AG20443 (cell line): ENCODE measurements at places on chromosomes 3 and 15.

DNA sequence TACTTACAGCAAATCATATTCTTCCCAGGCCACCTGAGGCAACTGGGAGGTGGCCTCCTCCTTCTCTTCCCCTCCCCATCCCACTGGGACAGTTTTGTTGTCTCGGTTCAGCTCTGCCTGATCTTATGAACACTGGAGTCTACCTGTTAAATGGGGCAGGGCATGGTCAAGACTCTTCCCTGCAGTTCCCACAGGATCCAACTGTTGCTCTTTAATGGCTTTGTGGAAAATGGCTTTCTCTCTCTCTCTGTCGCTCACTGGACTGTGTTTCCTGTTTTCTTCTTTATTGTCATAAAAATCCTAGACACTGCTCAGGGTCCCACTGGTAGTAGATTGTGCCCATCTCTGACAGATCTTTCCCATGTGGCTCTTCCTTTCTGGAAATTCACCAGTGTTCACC, 40.2 kb downstream of the SLC27A2 start:
- no peak for DNase-seq

- DNase-seq: no peak
These were observed 217.1 kb upstream of the KCNMB2 start for GRCh38 chr3:178318941-178319816.

DNA sequence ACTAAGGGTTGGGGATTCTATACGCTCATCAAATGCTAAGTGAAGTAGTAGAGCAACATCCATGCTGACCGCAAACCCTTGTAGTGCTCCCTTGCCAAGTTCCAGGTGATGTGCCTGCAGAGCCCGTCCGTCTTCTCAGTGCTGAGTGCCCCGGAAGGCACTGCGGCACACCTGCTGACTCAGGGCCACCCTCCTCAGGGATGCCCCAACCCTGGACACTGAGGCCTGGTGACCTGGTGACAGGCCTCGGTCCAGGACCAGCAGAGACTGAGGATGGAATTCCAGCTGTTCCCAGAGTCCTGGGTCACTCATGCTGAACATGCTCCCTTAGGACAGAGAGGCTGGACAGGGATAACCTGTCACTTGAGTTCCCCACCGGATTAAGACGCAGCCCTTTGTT, 422.5 kb downstream of the OCA2 start:
- DNase-seq: no peak

- DNase-seq: no peak
These were observed 79.9 kb downstream of the MYH15 start for GRCh38 chr3:108430540-108430939.

GRCh38 chr3:161333696-161334095, 37.6 kb downstream of the SPTSSB start:
- DNase-seq: no peak

DNA sequence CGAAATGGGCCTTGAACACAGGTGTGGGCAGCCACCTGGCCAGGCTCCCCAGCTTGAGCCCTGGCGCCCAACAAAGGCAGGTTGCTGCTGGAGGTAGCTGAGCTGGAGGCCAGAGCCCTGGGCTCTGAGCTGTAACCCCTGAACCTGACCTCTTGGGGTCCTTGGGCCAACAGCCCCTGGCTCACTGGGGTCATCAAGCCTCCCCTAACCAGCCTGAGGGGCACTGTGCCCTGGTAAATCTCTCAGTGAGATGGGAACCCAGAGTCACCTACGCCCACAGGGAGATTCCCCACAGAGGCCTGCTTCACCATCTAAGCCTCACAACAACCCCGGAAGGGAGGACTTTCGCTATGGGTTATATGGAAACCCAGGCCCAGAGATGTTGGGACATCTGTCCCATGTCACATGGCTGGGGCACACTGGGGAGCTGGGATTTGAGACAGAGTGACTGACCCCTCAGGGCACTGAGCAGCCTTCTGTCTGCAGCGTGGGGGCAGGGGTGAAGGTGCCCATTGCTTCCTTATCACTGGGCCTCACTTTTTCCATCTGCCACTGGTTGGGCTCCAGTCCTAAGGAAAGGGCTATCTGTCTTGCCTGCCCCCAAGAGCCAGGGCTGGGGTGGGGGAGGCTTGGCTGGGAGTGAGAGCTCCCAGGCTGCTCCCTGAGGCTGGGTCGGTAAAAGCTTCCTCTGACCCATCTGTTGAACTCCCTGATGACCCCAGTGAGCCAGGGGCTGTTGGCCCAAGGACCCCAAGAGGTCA, 59.1 kb downstream of the IQSEC1 start:
- no peak for DNase-seq

DNA sequence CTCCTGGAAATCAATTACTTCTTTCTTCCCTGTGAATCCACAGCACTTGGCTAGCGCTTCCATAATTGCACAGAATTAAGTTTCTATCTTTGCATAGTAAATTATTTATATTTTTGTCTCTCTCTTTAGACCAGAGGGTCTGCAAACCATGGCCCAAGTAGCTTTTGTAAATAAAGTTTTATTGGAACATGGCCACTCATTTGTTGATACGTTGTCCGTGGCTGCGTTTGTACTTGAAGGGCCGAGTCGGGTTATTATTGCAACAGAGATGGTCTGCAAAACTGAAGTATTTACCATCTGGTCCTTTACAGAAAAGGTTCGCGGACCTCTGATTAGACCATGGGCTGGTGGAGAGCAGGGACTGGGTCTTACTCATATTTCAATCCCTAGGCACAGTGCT, 102.5 kb downstream of the RPLP1 start:
- no peak for DNase-seq

DNA sequence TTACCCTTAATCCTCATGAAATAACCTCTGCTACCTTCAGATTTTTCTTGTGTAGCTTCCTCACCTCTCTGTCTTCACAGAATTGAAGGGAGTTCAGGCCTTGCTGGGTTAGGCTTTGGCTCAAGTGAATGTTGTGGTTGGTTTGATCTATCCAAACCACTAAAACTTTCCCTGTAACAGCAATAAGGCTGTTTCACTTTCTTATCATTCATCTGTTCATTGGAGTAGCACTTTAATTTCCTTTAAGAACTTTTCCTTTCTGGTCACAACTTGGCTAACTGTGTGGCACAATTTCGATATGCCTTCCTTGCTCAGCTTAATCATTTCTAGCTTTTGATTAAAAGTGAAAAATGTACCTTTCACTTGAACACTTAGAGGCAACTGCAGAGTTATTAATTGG, 129.8 kb downstream of the NR1I2 start:
- no peak for DNase-seq

GRCh38 chr3:30609930-30610701, 3.7 kb downstream of the TGFBR2 start:
- no peak for DNase-seq

DNA sequence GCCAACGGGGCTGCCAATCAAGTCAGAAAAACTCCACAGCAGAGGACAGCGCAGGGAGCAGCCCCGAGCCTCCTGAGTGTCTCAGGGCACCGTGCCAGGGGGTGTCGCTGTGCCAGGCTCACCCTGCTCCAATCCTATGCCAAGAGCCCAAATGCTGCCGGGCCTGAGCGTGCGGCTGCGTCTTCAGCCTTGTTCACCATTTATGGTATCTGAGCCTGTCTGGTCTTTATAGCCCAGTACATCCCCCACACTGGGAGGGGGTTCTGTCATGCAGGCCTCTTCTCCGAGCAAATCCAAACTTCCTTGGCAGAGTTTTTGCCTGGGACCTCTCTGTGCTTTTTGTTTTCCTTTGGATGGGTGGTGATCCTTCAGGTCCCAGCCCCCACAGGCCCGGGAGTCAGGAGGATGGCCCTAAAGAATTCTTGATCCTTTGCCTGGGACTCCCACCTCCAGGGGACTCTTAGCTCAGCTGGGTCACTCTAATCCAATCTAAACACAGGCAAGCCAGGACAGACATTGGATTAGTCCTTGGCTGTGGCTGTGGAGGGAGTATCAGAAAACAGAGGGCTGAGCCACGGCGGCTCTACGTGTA, 135.1 kb upstream of the HACD2 start:
- no peak for DNase-seq

- no peak for DNase-seq
These were observed 99.0 kb downstream of the TMEM266 start for GRCh38 chr15:76158815-76159214.

DNA sequence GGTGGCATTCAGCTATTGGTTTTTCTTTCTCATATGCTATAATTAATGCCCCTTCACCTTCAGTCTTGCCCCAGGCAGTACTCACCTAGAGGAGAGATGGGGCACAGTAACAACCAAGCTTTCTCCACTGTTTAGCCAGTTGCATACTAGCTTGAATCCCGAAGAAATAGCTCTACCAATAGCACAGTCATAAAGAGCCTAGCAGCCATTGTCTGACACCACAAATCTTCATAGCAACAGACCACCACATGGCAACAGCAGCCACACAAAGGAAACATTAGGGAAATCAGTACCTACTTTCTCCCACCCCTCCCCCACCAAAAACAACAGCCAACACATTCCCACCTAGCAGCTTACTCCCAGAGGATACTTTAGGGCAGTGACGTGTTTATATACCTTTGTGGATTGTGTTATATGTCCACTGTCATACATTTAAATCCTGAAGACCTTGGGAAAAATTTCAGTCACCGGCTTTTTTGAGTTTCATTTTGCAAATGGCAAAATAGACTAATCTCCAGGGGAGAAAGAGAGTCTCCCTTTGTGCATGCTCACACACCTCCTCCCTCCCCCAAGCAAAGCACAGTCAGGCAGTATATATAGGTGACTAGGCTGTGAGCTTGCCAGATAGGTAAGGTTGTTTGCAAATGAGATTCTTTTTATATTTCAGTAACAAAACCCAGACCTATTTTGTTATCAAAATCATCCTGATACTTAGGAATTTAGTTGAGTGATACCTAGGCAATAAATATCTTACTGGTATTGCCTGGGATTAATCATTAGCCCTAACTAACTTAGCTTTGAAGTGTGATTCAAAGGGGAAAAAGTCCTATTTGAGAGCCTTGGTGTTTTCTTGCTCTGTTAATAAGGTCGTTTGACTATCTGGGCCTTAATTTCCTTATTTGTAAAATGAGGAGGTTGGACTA, 140.6 kb downstream of the RBPMS2 start:
- DNase-seq: no peak

GRCh38 chr3:187841560-187841959, 96.3 kb upstream of the BCL6 start:
- DNase-seq: peak; percentile 43

GRCh38 chr15:91508633-91509032, 344.9 kb upstream of the SLCO3A1 start:
- no peak for DNase-seq

DNA sequence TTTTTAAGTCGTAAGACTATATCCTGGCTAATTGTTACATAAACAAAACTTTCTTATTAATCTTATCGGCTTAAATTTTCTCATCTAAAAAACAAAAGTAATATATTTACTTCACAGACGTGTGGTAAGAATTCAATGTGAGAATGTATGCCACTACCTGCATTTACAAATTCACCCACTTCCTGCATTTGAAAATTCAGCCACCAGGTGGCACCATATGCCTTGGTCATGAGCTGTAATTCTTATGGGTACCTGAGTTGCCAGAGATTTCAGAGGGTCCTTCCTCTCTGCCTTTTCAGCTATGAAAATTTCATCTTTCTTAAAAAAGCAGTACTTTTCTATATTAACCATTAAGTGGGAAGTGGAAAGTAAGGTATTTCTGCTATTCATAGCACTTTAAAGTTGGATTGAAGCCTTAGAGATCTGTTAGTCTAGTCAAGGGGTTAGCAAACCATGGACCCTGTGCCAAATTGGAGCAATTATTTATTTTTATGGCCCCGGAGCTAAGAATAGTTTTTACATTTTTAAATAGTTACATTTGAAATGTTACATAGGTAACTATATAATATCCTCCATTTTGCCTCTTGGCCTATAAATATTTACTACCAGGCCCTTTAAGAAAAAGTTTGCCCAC, 127.8 kb downstream of the HCN4 start:
- peak; percentile 67 for DNase-seq

- no peak for DNase-seq
These were observed 7.6 kb downstream of the OR5K4 start for GRCh38 chr3:98361289-98361688.

GRCh38 chr15:91135201-91136130, 35.4 kb downstream of the SV2B start:
- DNase-seq: no peak

DNA sequence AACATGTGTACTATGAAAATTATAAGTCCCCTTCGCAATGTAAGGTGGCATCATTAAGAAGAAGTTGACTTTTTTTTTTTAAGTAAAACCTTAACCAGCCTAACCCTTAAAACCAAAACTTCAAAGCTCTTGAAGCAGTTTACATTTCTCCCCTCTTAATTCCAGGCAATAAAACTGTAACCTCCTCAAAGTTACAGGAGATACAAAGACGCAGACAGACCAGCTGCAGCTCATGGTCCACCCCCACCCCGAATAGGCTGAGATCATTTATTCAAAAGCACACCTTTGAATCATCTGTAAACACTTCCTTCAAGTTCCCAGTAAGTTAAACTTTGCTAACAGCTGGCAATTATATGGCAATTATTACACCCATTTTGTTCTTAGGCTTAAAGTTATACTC, 414.5 kb downstream of the ERC2 start:
- DNase-seq: no peak

DNA sequence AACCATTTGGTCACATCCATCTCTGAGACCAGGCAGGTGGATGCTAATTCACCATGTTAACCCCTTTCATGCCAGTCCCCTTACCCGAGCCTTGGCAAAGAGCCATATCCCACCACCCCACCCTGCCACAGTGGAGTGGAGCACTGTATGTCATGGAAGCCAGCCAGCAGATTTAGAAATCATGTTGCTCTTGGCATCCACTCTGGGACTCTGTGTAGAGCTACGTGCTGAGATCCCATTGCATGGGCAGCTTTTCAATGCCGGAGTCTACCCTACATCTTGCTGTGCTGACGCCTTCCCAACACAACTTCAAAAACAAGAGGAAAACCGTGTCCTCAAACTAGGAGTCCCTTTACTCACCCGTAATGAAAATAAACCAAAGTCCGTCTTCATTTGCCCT, 131.0 kb downstream of the NTRK3 start:
- no peak for DNase-seq

DNA sequence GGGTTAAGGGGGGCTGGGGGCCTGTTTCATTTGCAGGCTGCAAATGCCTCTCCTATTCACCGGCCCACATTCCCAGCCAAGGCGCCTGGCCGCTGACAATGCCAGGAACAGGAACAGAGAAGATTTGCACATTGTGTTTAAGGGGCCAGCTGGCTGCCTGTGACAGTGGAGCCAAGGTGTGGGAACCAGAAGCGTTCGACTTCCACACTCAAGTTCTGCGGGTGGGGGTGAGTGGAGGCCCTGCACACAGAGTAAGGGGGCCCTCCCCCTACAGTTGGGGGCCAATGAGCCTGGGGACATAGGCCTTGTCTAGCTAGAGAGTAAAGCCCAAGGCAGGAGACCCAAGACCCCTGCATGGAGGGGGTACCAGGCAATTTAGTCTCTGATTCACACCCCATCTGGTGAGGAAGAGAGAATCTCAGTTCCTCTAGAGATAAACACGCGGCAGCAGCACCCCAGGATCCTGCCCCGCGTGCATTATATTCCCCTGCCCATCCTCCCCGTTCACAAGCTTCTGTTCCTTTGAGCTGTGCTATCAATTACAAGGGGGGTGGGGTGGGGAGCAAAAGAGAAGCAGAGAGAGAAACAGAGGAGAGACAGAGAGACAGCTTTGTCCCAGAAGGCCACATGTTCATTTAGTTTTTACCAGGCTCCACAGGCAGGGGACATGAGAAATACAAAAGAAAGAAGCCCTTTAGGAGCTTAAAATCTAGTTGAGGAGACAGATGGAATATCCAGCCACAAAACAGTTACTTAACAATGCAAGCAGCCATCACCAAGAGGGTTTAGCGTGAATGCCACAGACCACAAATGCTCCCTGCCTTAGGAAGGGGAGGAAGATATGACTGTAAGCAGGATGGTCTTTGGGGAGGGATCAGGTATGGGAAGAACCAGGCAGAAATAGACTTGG, 9.2 kb downstream of the IGDCC3 start:
- no peak for DNase-seq
